ENCODE measurements at places on chromosomes 12 and 14.
A peak's percentile ranks its signal among the peaks of the same experiment; 100 is the strongest.

- no peak for DNase-seq
These were observed 65.6 kb upstream of the ZDHHC17 start for GRCh38 chr12:76698316-76698715.

DNA sequence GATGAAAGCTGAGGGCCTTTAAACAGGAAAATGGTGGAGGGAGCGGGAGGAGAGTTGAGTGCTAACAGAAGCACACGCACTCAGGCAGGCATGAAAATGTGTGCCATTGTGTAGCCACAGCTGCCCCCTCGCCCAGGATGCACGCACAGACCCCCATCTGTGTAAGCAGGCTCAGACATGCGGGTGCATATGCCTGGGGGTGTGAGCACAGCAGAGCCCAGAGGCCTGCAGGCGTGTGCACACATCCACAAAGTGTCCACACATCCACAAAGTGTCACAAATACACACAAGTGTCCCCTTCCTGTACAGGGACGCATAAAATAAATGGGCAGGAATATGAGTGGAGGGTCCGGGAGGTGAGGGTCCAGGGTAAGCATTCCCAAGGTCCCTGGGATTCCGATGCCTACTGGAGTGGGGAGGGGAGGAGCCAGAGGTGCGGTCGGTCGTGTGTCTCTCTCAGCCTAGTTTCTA lies 805 bp upstream of the KRT7 start:
- no peak for DNase-seq

DNA sequence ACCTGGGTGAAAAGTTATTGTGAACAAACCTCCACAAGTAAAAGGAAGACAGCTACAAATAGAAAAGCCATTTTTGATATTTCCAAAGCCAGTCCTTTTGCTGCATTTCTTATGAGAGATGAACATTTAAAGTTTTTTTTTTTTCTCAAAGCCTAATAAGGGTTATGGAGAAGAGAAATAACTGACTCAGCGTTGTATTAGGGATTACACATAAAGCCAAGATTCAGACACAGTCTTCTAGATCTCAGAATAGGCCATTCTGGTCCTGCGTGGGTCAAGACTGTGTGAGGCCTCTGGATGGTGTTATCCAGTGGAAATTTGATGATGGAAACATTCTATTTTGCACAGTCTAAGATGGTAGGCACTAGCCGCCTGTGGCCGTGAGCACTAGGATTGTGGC lies 459.8 kb downstream of the EGLN3 start:
- DNase-seq = no peak

- DNase-seq = peak; percentile 91
These were observed 65.4 kb downstream of the TAOK3 start for GRCh38 chr12:118307069-118307954.
